Fibroblast of skin of left quadriceps (primary cell): ENCODE measurements at places on chromosomes 11 and 22.

DNA sequence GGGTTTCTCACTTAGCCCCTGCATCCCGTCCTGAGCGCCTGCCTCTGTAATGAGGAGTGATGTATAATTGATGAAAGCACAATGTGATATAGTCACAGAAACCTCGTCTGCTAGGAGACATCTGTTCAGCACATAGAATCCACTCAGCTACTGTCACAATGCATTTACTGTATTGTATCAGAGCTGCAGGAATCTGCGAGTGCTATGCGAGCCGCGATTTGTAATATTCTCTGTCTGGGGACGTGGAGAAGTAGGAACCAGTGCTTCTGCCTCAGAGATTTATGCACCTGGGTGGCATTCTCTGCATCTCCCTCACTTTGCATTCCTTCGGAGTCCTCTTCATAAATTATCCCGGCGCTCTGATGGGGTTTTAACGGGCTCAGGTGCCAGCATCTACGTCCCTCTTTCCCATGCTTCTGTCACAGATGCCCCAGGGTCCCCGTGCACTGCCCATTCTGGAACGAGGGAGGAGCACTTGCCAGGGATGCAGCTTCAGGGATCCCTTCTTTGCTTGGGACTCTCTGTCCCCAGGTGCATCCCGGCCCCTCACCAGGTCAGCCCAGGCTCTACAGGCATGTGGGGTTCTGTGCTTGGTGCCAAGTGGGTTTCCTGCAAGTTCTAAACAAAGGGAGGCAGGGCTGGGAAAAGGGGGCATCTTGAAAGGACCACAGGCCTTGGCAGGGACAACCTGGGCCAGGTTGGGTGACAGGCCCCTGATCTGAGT lies 205.5 kb downstream of the DSCAML1 start:
- no peak for DNase-seq

DNA sequence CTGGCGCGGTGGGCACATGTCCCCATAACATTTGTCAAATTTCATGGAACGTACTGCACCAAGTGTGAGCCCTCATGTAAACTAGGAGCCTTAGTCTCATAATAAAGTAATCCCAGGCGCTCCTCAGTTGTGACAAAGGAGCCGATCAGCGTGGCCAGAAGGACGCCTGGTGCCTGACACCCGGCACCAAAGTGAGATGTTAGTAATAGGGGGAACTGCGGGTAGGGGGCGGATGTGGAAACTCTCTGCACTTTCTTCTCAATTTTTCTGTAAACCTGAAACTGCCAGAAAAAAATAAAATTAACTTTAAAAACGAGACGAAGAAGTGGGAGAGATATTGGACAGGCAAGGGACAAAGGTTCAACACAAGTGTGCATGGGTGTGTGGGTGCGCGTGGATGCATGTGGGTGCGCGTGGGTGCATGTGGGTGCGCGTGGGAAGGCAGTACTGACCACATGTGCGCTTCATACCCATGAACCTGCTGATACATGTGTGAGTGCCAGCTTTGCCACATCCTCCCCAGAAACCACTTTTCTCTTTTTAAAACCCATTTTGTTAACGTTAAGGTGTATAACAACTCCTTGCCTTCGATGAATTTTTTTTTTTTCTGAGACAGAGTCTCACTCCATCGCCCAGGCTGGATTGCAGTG lies 55.4 kb upstream of the LINC01488 start:
- no peak for DNase-seq

GRCh38 chr11:38254913-38255312 lies 1656.9 kb upstream of the RAG2 start:
- no peak for DNase-seq

DNA sequence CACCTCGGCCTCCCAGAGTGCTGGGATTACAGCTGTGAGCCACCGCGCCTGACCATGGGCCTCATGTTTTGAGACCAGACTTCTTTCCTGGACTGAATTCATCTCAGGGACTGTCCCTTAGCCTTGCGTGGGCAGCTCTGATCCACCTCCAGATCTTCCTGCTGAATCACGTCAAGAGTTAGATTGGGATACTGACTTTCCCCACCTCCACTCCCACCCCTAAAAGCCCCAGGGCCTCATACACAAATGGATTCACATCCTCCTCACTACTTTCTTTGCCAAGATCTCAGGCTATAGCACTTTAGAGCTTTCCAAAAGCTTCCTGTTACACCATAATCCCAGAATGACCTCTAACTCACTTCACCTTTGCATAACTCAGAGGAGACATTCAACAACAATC lies 12.1 kb downstream of the CCDC87 start:
- DNase-seq = no peak

GRCh38 chr11:116225236-116225635 lies 547.6 kb downstream of the BUD13 start:
- DNase-seq = no peak

- no peak for DNase-seq
These were observed 21.6 kb upstream of the SPINDOC start for GRCh38 chr11:63791495-63792167.

- peak; percentile 92 for DNase-seq
These were observed 1.4 kb upstream of the NEAT1 start for GRCh38 chr11:65420979-65421793.

DNA sequence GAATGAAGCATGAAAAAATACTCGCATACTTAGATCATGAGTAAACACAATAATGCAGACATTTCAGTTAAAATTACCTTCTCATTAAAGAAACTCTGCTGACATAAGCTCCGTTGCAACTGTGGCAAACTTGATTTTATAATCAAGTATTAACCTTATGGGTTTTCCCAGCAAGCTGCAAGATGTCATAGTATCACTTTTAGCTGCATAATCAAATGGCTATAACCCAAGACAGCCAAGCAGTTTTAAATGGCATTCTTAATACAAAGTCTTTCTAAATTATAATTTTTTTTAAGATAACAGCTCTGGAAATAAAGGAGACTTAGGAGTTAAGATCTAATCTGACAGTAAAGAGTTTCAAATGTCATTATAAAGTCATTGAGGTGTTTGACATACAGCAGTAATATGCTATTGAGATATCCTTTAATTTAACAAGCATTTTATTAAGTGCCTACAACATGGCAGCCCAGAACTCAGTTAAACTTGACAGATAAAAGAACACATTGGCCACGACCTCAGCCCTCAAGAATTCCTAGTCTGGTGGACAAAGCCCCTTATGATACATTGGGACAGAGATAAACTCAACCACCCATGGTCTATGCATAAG lies 163.1 kb upstream of the FAT3 start:
- DNase-seq = no peak

GRCh38 chr11:911031-911889 lies 650 bp upstream of the CHID1 start:
- DNase-seq = peak; percentile 24

- no peak for DNase-seq
These were observed 1.6 kb downstream of the RNASEH2C start for GRCh38 chr11:65718964-65719492.

- no peak for DNase-seq
These were observed 35.9 kb upstream of the SESN3 start for GRCh38 chr11:95266751-95267374.

- no peak for DNase-seq
These were observed 428.0 kb downstream of the LARGE1 start for GRCh38 chr22:33492210-33492651.

GRCh38 chr22:45268958-45269844 lies 15.5 kb upstream of the UPK3A start:
- peak; percentile 47 for DNase-seq

DNA sequence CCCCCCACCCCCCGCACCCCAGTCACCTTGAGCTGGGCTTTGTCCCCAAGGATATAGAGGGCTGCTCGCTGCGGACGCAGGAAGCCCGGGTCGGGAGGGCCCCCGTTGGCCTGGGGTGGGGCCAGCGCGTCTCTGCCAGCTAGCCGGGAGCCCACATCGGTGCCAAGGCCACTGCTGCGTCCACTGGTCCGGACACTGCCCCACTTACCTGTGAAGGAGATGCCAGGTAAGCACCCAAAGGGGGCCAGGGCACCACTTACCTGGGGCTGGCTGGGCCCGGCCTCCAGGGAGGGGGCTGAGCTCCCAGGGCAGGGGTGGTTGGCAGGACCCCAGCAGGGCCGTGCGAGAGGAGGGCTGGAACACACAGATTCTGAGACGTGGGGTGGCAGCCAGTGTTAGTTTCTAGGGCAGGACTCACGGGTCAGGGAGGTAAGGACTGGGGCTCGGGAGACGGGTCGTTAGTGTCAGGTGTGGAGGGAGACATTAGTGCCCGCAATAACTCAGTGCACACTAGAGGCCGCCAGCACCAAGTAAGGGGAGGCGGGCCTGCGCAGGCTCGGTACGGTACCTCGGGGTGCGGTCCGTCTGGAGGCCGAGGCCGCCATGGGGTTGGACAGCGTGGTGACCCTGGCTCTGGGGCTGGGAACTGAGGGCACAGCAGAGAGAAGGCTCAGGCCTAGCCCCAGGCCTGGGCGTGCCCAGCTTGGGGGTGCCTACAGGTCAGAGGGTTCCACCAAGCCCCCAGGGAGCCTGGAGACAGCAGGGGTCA lies 18.2 kb downstream of the SBF1 start:
- no peak for DNase-seq

DNA sequence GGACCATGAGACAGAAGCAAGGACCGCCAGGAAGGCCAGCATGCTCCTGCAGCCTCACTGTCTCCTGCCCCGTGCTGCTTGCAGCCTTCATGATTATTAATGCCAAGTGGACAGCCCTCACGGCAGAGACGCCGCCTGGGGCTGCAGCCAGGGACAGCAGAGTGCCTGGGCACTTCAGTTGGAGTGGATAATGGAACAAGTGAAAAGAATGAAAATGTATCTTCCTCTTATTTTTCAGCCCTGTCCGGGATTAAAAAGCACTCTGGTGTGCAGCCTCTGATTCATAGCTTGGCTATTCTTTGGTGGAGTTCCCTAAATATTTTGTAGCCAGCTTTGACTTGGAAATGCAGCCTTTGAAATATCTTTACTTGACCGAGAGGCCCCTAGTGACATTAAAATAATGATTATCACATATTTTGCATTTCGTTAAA lies 1404.2 kb downstream of the BRD1 start:
- DNase-seq = peak; percentile 43

DNA sequence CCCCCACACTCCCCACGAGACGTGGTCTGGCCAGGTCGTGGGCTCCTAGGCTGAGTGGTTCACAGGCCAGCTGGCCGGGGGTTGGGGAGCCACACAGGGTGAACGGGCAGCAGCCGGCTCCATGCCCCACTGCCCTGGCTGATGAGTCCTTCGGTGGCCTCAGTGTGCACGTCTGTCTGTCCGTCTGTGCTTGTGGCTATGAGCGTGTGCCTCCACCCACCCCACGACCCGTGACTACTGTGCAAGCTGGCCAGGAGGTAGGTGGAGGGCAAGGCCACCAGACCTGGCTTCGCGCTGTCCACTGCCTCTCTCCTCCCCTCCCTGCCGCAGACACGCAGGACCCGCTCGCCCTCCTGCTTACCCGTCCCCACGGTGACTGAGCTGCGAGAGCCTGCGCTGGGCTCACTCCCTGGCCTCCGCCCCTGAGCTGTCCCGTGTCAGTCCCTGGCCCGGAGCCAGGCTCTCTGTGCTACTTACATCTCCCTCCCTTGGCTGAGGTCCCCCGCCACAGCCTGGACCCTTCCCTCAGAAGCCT lies 14.1 kb downstream of the CSDC2 start:
- no peak for DNase-seq

- no peak for DNase-seq
These were observed 38.3 kb downstream of the KCNJ4 start for GRCh38 chr22:38416621-38417251.

- no peak for DNase-seq
These were observed 49.0 kb downstream of the JHY start for GRCh38 chr11:122931510-122931909.

DNA sequence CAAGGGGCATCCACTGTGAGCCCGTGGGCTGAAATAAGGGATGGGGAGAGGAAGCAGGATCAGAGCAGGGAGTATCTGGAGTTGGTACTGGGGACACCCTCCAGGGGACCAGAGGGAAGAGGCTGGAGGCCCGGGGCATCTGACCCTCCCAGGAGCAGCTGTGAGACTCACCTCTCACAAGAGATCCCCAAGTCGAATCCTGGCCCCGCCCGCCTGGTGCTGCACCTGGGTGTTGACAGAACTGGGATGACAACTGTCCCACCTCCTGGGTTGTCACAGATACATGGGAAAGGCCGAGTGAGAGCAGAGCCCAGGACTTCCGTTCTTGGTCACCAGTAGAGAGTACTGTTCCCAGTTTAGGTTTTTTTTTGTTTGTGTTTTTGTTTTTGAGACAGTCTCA lies 78.9 kb downstream of the CELSR1 start:
- no peak for DNase-seq

- DNase-seq = no peak
These were observed 16.8 kb upstream of the PITPNB start for GRCh38 chr22:27935897-27936296.

GRCh38 chr11:34340653-34341052 lies 17.2 kb downstream of the ABTB2 start:
- DNase-seq = no peak

- no peak for DNase-seq
These were observed 68.9 kb downstream of the C22orf31 start for GRCh38 chr22:28992565-28993356.
